ENCODE measurements at places on chromosomes 5 and 9.

DNA sequence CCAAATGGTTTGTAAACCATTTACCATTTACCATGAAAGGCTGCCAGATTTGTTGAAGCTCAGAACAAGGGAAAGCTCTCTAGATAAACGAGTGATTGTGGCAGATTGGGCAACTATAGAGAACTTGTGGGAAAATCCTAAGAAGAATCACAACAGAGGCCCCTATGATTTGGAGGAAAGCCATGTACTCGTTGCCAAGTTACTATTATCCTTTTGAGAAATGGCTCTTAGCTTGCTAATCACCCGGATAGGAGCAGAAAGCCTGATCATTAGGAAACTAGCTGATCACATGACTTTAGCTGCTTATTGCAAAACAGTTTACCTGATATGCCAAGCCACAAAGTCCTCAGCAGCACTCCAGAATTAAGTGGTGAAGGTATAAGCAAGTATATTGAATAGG lies 23.5 kb upstream of the ATG10 start:
- DNase-seq: no peak

DNA sequence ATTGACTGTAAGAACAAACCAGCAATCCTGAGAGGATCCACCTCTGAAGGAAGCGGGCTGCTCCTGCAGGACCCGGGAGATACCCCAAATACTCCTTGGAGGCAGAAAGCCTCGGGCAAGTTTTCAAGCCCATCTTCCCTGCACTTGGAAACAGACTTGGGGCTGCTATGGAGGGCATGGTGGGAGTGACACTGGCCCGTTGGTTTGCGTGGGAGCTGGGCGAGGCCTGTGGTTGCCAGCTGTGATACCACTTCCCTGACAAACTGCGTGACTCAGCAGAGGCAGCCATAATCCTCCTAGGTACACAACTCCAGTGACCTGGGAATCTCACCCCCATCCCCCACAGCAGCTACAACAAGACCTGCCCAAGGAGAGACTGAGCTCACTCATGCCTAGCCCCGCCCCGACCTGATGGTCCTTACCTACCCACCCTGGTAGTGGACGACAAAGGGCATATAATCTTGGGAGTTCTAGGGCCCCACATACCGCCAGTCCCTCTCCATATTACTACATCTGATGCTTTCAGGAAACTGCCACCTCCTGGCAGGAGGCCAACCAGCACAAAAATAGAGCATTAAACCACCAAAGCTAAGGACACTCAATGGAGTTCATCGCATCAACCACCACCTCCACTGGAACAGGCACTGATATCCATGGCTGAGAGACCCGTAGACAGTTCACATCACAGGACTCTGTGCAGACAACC lies 38.1 kb upstream of the VLDLR start:
- DNase-seq: no peak

- DNase-seq: no peak
These were observed 5.8 kb downstream of the DCANP1 start for GRCh38 chr5:135441350-135441831.

DNA sequence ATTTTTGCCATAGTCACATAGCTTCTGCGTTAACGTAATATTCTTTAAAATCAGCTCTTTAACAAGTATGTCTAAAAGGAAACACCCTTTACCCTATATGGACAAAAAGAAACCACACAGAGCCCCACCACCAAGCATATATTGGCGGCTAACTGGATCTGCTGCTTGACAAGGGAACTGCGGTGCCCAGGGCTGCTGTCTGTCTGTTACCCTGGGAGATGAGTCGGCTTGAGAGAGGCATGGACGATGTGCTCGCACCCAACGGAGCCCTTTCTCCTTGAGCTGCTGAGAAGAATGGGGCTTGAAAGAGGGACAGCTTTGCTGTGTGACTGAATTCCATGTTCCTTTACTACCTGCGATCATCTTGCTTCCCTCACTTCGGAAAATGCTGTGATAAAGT lies 158.6 kb upstream of the SHB start:
- no peak for DNase-seq

GRCh38 chr5:145544401-145544800 lies 290.7 kb downstream of the PRELID2 start:
- DNase-seq: no peak

- DNase-seq: no peak
These were observed 742 bp downstream of the BHMT2 start for GRCh38 chr5:79070350-79070667.

GRCh38 chr5:102554728-102555127 lies 55.9 kb upstream of the SLCO6A1 start:
- DNase-seq: no peak

- no peak for DNase-seq
These were observed 21.1 kb upstream of the GOLPH3 start for GRCh38 chr5:32195265-32195664.

GRCh38 chr9:116580853-116581252 lies 106.3 kb upstream of the TRIM32 start:
- DNase-seq: no peak

- peak; percentile 2 for DNase-seq
These were observed 35.9 kb upstream of the ARSB start for GRCh38 chr5:79020861-79021561.

- no peak for DNase-seq
These were observed 3.2 kb downstream of the ZNF131 start for GRCh38 chr5:43123887-43124286.

GRCh38 chr5:38410304-38410990 lies 146.0 kb downstream of the LIFR start:
- DNase-seq: no peak

GRCh38 chr9:129379181-129379836 lies 201.2 kb upstream of the IER5L start:
- no peak for DNase-seq

GRCh38 chr5:76601470-76601869 lies 21.7 kb downstream of the F2RL2 start:
- DNase-seq: no peak

DNA sequence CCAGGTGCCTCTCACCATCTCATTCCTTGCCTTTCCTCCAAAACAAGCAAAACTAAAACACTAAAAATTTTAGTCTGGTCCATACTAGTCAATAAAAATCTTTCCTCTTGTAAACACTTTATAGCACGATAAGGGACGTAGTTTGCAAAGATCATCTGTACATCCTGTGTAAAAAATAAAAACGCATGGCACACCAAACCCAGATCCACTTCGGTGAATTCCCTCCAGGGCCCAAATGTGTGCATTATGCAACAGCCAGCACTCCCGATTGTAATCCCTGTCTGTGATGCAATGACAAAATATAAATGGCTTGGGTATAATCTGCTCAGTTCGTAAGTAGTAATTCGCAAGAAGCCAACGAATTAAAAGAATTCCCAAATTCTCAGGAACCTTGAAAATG lies 1.4 kb downstream of the FAM169A start:
- no peak for DNase-seq

DNA sequence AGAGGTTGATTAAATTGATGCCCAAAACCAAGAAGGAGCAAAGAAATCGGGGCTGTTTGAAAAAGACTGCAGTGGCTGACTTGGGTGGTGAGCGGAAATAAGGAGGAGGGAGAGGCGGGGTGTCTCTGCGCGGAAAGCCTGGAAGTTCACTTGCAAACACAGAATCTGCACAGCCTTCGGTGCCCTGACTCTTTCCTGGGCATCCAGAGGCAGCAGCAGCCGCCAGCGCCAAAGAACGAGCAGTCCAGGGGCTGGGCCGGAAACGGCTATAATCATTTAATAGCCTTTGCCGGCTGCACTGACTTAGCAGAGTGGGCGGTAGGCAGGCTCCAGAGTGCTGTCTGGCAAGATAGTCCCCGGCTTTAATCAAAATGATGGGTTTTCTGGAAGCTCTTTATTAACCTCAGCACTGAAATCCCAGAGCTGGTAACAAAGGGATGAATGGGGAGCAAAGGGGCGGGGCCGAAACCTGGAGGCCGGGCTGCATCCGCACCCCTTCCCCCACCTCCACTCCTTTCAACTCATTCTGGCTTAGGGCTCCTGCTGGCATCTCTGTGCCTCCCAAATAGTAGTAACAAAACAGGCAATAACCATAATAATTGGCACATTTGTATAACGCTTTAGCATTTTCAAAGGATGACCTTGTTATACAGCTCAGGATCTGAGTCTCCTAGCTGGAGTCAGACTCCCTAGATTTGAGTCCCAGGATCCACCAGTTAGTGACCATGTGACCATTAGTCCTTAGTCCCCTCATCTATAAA lies 35.7 kb downstream of the PCDHAC2 start:
- no peak for DNase-seq

DNA sequence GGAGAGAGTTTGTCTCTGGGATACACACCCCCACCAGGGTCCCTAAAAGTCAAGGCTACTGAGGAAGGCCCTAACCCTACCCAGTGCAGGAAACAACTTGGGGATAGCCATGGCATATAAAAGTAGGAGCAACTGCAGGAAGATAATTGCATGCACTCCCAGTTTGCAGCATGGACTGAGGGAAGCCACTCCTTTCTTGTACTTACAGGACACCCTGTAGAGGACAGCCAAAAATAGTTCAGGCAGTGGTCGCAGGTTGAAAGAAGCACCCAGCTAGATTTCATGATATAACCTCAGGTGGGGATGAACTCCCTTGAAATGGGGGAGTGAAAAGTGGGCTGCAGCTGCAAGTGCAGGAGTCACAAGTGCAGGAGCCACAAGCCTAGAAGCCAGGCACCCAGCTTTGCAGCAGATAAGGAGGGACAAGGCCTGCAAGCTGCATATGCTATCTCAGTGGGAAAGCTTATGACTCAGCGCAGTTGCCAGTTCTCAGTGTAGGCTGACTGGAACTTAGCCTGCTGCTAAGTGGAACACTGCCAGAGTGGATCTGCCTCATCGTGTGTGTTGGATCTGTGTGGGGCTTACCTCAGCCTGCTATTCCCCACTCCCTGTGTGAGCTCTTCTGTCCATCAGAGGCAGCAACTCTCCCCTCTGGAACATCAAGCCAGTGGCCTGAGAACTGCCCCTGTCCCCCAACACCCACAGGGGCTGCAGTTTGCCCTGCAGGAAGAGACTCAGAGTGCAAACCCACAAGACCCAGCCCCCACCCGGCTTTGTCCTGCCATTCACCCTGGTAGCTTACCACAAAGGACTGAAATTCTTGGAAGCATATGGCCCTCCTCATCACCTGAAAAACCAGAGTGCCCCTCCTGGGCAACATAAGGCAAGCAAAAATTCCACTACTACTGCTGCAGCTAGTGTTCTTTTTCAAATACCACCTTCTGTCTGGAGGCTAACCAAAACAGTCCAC lies 42.7 kb downstream of the CYLC2 start:
- DNase-seq: no peak

DNA sequence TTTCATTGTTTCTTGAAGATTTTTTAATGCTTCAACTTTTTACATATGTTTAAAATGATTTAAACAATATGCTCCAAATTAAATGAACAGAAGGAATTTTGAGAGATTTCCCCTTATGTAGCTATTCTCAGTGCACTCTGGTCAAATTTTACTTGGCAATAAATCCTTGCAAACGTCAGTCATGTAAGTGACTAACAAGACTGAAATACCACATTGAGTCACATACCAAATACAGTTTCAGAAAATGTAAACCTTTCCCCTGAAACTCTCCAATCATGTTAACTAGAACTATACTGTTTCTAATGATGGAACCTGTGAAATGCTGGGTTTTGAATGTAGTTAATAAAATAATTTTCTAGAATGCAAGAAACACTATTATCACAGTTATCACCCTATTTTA lies 29.6 kb downstream of the SAR1B start:
- DNase-seq: no peak

- no peak for DNase-seq
These were observed 25.8 kb upstream of the DAP start for GRCh38 chr5:10786835-10787234.

GRCh38 chr5:12294151-12294550 lies 389.9 kb upstream of the CTNND2 start:
- no peak for DNase-seq

GRCh38 chr5:154165886-154166285 lies 24.6 kb upstream of the GALNT10 start:
- no peak for DNase-seq

DNA sequence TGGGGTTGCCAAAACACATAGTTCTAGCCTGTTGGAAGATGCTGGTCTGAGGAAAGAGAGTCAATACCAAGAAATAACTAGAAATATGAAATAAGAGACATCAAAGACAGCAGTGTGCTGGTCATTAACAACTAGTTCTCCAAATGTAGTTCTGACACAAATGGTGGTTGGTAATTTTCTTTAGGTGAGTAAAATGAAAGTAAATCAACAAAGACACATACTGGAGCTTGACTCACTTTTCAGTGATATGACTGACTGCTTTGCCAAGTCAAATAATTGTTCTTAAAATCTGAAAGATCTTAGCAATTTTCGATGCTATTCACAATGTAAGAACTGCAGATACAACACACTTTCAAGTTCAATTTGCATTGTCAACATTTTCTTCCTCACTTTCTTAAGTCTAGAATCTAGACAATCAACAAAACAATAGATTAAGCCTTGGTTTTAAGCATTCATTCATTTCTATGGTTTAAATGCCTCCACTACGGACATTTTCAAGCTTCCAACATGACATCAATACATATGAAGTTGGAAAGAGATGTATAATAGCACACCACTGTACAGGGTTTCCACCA lies 166.8 kb upstream of the MAP3K1 start:
- DNase-seq: no peak

- no peak for DNase-seq
These were observed 25.0 kb upstream of the ITGA2 start for GRCh38 chr5:52964138-52964537.

- DNase-seq: no peak
These were observed 47.8 kb downstream of the WDR41 start for GRCh38 chr5:77444356-77444755.

- DNase-seq: no peak
These were observed 145.7 kb upstream of the KLF4 start for GRCh38 chr9:107635101-107635802.

DNA sequence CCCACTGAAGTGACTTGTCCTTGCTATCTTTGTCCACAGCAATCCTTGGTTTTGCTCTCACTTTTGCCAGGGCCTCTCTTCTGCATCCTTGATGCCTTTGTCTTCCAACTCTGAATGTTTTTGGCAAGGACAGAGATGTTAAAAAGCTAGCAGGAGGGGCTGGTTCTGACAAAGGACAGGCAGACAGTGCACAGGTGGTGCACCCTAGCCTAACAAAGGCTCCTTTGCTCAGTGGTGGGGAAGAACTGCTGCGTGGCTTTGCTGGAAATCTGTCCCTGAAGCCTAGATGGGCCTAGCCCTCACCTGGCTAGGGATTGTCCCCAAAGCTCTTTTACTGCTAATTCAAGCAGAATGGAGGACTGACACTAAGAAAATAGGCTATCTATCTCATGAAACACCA lies 233.5 kb downstream of the MAN2A1 start:
- no peak for DNase-seq
